ENCODE measurements at places on chromosomes 4 and X.

- DNase-seq = no peak
Observed at GRCh38 chr4:54265366-54265765, 36.3 kb downstream of the PDGFRA start.

GRCh38 chrX:150767475-150768131 is 74.4 kb downstream of the MTMR1 start:
- DNase-seq = no peak

- no peak for DNase-seq
Observed at GRCh38 chr4:62709618-62710252, 1509.6 kb downstream of the ADGRL3 start.

DNA sequence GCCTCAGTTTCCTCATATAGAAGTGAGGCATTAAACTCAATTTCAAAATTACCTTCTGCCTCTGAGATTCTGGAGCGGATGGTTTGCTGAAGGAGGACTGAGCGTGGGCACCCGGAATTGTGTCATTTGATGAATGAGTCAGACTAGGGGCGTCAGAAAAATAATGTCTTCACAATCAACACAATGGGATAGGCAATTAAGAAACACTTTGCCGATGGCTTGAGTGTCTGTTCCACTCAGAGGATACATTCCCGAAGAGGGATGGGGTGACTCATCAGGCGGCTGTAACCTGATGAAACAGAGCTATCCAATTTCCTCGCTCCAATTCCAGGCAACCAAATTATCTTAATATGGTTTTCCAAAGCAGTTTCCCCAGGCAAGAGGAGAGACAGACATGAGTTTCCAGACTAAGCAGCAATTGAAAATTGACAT is 1.2 kb upstream of the CHRNA9 start:
- DNase-seq = no peak

- no peak for DNase-seq
Observed at GRCh38 chrX:103794119-103794518, 17.5 kb downstream of the PLP1 start.

GRCh38 chr4:123816462-123816861 is 419.9 kb downstream of the SPRY1 start:
- DNase-seq = no peak

- no peak for DNase-seq
Observed at GRCh38 chrX:134999469-134999868, 8.7 kb downstream of the SMIM10 start.

Measured in right renal cortex interstitium (tissue), 3 donors.